ENCODE measurements at places on chromosomes 5 and 9.

GRCh38 chr5:178211095-178212048 is 7.0 kb downstream of the HNRNPAB start:
- DNase-seq, result no peak

DNA sequence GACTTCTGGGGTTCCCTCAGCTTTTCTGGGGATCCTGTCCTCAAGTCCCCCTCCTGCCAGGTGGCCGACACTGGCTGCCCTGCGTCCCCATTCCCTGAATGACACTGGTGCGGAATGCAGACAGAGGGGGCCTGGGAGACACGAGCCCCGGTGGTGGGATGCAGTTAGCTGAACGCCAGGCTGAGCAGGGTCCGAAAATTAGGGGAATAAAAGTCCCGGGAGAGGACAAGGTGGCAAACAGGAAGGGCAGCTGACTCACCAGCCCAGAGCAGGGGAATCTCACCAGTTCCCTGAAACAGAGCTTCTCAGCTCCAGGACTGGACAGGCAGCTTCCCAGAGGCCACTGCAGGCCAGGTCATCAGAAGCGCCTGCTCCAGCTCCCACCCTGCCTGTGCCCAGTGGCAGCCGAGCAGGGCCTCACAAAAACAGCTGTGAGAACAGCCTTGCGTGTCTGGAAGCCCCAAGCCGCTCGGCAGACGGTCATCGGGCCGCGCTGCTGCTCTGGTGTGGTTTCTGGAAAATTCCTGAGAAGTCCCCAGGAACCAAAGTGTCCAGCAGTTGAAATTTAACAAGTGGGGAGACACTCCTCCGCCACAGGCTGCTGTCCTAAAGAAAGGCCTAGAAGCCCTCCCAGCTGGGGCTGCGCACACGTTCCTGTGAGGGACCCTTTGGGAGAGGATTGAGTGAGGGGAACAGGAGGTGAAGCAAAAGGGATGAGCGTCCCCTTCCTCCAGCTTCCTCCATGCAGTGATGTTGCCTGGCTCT is 47.6 kb upstream of the EXOC3 start:
- peak; percentile 95 for DNase-seq

GRCh38 chr5:53059281-53059680 is 50.3 kb downstream of the MOCS2 start:
- no peak for DNase-seq

GRCh38 chr5:124596595-124597421 is 149.6 kb downstream of the ZNF608 start:
- peak; percentile 80 for DNase-seq

GRCh38 chr9:99101271-99101670 is 3.6 kb upstream of the TGFBR1 start:
- DNase-seq, result no peak

- DNase-seq, result peak; percentile 0
Observed at GRCh38 chr5:27571681-27572080, 533.3 kb upstream of the CDH9 start.

Measured in GM23248 (cell line).